Gastroesophageal sphincter (tissue), 4 donors: ENCODE measurements at places on chromosomes 2 and 18. TPM values are rescaled to one million over a fixed set of nuclear protein-coding genes. Genes with fewer than 3 reads are reported as not detected.

Gene CRYGC
- not detected for total RNA-seq

DNA sequence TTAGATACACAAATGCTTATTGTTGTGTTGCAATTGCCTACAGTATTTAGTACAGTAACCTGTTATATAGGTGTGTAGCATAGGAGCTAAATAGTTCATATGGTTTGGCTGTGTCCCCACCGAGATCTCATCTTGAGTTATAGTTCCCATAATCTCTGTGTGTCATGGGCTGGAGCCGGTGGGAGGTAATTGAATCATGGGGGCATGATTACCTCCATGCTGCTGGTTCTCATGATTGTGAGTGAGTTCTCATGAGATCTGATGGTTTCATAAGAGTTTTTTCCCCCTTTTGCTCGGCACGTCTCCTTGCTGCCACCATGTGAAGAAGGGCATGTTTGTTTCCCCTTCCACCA lies 190.5 kb upstream of the SESTD1 start:
- H3K36me3 ChIP-seq: no peaks in the 10 kb centered on the region
- no peak overlapping the region for H3K27ac ChIP-seq
- no peak for ATAC-seq
- H3K4me1 ChIP-seq: no peaks in the 10 kb centered on the region
- H3K27me3 ChIP-seq: no peaks in the 10 kb centered on the region

GRCh38 chr18:35658112-35658511 lies 76.6 kb downstream of the GALNT1 start:
- H3K4me3 ChIP-seq: no peak overlapping the region
- H3K4me1 ChIP-seq: peaks cover 43% of the 10 kb centered on the region
- no peaks in the 10 kb centered on the region for H3K27me3 ChIP-seq

Gene IL1B
- not detected for total RNA-seq

GRCh38 chr2:153403940-153404339 lies 74.6 kb downstream of the RPRM start:
- ATAC-seq: no peak
- H3K4me1 ChIP-seq: no peaks in the 10 kb centered on the region
- no peaks in the 10 kb centered on the region for H3K27me3 ChIP-seq
- no peaks in the 10 kb centered on the region for H3K36me3 ChIP-seq

DNA sequence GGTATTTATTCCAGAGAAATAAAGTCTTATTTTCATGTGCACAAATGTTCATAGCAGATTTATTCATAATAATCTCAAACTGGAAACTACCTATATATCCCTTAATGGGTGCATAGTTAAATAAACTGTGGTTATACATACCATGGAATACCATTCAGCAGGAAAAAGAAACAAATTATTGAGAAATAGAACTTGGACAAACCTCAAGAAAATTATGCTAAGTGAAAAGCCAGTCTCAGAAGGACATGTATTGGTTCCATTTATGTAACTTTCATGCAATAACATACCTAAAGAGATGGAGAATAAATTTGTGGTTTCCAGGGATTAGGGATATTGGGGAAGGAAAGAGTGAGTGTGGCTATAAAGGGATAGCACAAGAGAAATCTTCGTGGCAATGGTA lies 452.6 kb downstream of the SETBP1 start:
- no peaks in the 10 kb centered on the region for H3K36me3 ChIP-seq
- H3K4me3 ChIP-seq: no peak overlapping the region
- no peaks in the 10 kb centered on the region for H3K4me1 ChIP-seq

Gene ZNF892
- total RNA-seq: 14.0 TPM

- no peak for ATAC-seq
- H3K27me3 ChIP-seq: no peaks in the 10 kb centered on the region
- H3K4me1 ChIP-seq: no peaks in the 10 kb centered on the region
- no peak overlapping the region for H3K4me3 ChIP-seq
- H3K27ac ChIP-seq: no peak overlapping the region
Measured at GRCh38 chr18:44871771-44872170, 191.1 kb downstream of the SETBP1 start.

- peak overlapping the region; percentile 80 for H3K27ac ChIP-seq
- H3K4me1 ChIP-seq: peaks cover 14% of the 10 kb centered on the region
- peak overlapping the region; percentile 42 for H3K4me3 ChIP-seq
- H3K36me3 ChIP-seq: no peaks in the 10 kb centered on the region
- H3K27me3 ChIP-seq: no peaks in the 10 kb centered on the region
- peak; percentile 66 for ATAC-seq
Measured at GRCh38 chr2:18976168-18976961, 382.1 kb downstream of the OSR1 start.

Gene GPR55
- not detected for total RNA-seq

DNA sequence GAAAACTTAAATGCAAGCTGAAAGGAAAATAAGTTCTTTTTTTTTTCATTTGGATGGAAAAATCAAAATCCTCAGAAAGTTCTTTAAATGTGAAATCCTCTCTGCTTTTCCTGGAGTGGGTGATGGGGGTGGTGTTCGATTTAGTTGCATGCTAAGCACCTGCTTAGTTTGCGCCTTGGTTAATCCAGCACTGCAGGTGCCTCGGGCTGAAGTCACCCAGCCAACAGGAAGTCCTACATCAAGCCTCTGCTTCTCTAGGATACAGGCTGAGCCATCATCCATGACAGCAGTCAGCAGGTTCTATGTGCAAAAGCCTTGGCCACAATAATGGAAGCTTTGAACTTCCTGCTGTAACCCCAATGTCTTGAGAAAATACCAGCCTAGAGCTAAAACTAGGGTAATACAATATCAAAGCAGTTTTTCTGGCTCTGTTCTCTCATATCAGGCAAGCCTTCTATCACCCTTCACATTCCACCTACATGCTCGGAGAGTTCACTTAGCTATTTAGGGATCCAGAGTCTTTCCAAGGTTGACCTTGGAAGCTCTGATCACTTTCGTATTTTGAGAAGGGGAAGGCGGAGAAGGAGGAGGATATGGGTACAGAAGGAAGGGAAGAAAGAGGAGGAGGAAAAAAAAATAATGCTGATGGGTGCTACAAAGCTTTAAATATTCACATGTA lies 116.1 kb upstream of the LRRTM1 start:
- H3K36me3 ChIP-seq: no peaks in the 10 kb centered on the region
- no peaks in the 10 kb centered on the region for H3K4me1 ChIP-seq
- no peaks in the 10 kb centered on the region for H3K27me3 ChIP-seq
- H3K27ac ChIP-seq: no peak overlapping the region
- ATAC-seq: no peak

DNA sequence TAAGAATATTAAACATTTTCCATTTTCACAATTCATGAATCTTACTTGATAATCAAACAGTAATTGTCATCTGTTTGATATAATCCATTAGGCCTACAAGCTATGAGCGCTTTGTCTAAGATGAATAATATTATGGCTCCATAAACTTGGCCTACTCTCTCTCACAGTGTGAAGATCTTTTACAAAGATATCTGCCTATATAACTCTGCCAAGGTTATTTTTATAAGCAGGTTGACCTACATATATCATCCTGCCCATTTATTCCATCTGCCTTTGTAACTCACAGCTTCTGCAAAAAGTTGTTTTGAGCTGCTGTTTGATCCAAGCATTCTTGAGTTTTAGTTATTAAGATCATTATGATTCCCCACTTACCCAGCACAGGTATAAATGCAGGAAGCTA lies 158.3 kb downstream of the PDE11A start:
- H3K4me3 ChIP-seq: no peak overlapping the region
- H3K27ac ChIP-seq: no peak overlapping the region
- H3K36me3 ChIP-seq: no peaks in the 10 kb centered on the region
- no peak for ATAC-seq
- H3K4me1 ChIP-seq: no peaks in the 10 kb centered on the region
